ENCODE measurements at places on chromosomes 12 and 14.

GRCh38 chr12:10901427-10901826 is 7.9 kb downstream of the TAS2R13 start:
- DNase-seq = no peak

DNA sequence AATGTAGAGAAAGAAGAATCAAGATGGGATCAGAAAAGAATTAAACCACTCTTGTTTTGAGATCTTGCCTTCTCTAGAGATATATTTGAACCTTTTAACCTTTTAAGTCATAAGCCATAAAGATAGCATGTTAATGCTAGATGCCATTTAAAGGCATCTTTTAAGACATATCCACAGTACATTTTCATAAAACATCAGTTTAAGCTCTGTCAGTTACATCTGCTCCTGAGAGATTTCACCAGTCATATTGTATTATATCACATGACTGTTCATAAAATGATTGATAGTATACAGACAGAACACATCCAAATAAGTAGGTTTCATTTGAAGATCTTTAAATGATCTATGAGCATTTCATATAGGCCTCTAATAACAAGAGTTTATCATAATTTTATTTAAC is 1238.5 kb downstream of the SLC16A7 start:
- no peak for DNase-seq

DNA sequence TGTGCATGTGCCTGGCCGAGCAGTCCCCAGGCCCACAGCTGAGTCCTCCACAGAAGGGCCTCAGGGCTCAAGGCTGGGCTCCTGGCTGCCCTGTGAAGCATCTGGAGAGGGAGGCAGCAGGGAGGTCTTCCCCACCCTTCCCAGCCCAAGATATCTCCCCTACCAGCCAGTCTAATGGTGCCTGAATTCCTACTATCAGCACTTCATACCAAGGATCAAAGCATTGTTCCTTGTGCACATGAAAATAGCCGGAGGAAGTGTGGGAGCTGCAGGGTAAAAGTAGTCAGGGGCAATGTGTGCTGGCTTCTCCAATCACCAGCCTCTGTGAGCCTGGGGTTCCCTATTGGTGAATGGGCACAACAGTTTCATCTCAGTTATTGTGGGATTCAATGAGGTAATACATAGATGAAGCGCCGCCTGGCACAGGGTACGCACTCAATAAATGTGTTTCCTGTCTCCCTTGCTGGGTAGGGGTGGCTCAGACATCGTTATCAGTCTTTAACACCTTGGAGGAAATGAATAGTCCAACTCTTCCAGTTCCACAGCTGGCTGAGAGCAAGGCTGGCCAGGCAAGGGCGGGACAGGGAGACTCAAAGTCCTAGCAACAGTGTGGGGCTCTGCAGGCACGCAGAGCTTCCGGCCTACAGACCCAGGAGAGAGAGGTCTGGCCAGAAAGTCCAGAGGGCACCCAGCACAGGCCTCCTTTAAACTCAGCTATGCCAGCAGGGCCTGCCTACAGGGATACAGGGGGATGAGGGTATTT is 39.1 kb upstream of the PNMA1 start:
- DNase-seq = no peak

GRCh38 chr14:55438066-55438683 is 2.2 kb downstream of the TBPL2 start:
- no peak for DNase-seq

DNA sequence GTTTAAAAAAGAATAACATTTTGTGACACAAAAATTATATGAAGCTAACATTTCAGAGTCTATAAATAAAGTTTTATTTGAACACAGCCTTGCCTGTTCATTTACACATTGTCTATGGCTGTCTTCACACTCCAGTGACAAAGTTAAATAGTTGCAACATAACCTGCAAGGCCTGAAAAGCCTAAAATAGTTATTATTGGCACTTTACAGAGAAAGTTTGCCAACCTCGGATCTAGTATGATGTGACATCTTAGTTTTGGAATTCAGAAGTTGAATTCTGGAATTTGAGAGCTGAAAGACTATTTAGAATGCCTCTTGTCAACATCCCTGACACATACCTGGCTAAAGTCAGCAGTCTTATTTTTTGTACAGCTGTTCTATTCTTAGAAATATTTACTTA is 68.3 kb downstream of the DYRK2 start:
- no peak for DNase-seq

DNA sequence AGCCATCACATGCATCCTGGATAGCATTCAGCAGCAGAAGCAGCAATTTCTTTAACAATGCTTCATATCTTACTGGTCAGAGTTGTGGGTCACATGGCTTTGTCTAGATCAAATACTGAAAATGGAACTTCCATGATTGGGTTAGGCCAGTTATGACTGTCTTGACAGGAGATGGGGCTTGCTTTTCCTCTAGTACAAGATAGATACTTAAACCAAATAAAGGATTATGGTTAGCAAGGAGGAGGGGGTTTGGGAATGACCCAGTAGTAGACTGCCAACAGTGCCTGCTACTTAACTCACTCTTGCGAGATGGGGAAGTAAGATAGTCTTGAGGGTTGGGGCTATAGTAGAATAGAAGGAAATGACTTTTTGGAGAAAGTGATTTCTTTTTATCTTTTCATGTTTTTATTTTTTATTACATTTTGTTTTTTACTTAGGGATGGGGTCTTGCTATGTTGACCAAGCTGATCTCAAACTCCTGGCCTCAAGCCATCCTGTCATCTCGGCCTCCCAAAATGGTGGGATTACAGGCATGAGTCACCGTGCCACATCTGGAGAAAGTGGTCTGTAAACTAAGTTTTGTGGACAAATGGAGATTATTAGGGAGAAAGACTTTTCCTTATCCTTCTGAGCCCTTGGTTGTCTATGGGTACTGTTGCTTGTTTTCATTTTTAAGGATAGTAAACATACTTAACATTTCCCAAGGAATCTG is 37.6 kb downstream of the WNK1 start:
- DNase-seq = no peak

GRCh38 chr14:32603992-32604565 is 275.0 kb downstream of the AKAP6 start:
- DNase-seq = no peak

DNA sequence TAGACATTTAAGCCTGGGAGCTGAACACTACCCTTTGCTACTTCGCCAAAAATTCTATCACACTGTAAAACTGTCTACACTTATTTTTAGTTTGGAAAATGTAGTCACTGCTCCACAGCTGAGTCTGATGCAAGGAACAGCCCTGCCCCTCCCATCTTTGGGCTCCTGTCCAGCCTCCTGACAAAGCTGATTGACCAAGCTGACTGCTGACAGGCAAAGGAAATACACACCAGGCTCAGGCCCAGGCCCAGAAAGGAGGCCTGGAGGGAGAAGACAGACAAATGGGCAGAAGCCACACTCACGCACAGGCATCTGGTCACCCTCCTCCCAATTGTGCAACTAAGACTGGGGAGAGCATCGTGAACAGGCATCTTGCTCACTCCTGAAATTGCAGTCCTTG is 55.3 kb downstream of the ISCA2 start:
- no peak for DNase-seq

- DNase-seq = no peak
Measured at GRCh38 chr14:43041207-43041606, 1434.5 kb downstream of the LRFN5 start.

GRCh38 chr12:21223930-21224329 is 92.9 kb downstream of the SLCO1B1 start:
- no peak for DNase-seq

- DNase-seq = no peak
Measured at GRCh38 chr12:91021076-91021475, 16.3 kb upstream of the EPYC start.

DNA sequence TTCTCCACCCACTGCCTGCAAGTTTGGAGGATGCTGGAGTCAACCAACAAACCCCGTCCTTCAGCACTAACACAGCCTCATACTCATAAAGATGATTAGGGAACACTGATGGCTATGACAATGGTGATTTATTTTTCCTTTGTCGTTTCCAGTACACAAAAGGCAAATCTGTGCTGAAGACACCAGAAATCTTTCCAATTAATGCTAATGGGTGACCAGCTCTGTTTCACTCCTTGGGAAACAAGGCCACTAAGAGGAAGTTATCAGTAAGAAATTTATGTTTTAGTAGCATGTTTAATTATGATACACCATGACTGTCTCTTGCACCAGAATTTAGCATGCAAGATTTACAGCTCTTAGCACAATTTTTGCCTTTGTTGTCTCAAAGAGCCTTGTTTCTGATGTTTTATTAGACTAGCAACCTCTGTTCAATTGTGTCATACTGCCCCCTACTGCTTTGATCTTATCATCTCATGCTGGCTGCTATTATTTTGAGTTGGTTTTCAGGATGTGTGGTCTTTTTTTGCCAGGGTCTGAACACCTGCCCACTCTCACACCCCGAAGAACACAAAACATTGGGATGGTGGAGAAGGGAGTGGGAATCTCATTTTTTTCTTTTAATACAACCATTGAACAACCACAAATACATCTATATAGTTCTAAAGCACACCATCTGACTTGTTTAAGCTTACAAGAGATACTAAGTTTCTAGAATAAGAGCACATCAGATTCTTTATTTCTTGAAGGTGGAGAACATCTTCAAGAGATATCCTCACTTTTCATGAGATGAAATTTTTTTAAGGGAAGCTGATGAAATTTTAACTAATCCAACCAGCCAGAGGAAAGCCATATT is 160.9 kb downstream of the SPTSSA start:
- DNase-seq = no peak

DNA sequence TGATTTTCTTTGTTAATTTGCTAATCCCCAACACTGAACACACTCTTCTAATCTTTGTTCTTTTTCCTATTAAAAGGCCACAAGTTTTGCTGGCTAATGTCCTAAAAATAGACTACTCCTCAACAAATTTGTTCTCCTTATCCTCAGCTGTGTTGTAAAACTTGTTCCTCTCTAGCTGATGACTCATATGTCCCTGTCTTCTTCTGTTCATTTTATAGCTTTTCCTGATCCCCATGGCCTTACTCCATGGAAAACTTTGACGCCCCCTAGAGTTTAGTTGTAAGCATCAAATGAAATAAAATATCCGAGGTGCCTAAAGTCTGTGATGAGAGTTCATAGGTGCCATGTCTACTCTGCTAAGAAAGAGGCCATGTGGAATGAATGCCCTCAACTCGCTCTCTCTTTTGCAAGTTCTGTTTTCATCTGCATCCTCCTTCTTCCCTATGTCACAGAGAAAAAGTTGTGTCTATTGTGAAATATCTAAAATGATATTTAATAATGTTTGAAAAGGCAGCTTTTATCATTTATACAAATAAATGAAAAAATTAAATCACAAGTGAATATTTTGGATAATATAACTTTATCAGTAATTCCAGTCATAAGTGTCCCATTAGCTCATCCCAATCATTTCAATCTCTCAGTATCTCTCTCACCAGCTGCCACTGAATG is 237.9 kb downstream of the IPO8 start:
- DNase-seq = no peak

DNA sequence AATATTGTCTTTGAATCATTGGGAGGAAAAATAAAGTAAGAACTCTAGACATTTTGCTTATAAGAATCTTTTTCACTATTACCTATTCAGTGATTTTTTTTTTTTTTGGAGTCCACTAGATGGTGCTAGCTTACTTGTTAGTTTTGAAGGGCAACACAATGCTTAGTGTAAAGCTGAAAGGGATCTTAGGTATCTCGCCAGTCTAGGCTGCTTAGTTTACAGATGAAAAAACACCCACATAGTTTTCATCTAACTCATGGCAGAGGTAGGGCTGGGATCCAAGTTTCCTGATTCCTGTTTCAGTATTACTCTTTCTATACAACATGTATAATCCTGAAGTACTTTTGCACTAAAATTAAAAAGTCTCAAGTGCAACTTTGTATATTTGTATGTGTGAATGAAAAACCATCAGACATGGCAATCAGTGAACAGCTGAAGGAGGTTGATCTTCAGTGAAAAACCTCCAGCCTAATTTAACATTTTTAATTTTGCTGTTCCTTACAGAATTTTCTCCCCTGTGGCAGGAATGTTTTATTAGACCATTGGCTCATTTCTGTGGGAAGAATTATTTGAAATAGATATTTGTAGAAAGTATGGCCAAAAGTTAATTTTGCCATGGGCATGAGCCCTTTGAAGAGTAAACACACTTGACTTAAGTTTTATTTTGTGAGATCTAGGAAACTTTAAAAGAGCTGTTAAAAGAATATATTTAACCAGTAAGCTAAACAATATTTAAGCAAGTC is 40.7 kb downstream of the LRRIQ1 start:
- DNase-seq = no peak

DNA sequence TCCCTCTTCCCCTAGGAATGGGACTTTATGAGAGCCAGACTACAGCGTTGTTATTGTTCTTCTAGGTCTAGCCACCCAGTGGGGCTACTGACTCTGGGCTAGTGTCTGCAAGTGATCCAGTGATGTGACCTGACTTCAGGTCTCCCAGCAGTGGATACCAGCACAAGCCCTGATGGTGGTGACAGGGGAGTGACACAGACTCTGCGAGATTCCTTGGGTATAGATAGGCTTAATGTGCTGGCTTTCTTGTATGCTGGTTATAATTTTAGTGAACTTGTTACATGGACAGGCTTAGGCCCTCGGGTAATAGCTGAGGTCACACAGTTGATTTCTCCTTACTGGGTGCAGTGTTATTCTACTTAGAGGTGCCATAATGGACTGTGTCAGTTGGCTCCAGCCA is 106.9 kb downstream of the TBC1D30 start:
- no peak for DNase-seq

DNA sequence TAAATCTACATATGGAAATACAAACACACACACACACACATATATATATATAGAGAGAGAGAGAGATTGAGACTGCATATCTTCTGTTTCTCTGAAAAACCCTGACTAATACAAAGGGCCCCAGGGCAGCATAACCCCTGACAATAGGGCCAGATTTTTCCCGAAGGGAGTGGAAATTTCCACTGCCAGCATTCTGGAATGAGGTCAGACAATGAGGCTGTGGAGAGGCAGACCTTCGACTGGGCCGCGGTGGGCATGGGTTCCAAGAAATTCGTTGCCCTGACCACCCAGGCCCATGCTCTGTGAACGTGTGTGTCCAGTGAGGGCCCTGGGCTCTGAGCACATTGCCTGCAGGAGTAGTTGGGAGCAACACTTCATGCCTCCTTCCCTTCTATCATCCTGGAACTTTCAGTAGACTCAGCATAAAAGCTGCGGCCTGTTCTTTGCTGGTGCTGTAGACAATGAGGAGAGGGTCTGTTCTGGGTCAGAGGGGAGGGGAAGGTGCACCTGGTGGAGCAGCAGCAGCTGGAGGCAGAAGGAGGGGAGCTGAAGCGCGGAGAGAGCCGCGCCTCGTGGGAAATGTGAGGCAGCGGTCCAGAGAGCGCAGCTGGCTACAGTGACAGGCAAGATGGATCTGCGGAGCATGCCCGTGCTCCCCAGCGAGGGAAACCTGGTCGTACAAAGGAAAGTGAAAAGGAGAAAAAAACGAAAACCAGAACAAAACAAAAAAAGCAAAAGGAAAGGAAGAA is 25.6 kb upstream of the CCDC60 start:
- DNase-seq = no peak

- no peak for DNase-seq
Measured at GRCh38 chr12:116366456-116366776, 88.9 kb upstream of the MED13L start.

GRCh38 chr12:50745861-50746260 is 18.0 kb upstream of the ATF1 start:
- DNase-seq = no peak

GRCh38 chr12:114767906-114768722 is 84.1 kb upstream of the TBX3 start:
- DNase-seq = no peak

- no peak for DNase-seq
Measured at GRCh38 chr12:27193854-27194544, 50.1 kb upstream of the STK38L start.

- no peak for DNase-seq
Measured at GRCh38 chr12:80419644-80420043, 24.4 kb upstream of the PTPRQ start.

GRCh38 chr12:132583736-132584135 is 26.6 kb downstream of the LRCOL1 start:
- DNase-seq = no peak
